ENCODE measurements at places on chromosomes 7 and 10. TPM values are rescaled to one million over a fixed set of nuclear protein-coding genes. Genes with fewer than 3 reads are reported as not detected.

GDF2 gene
- not detected for total RNA-seq

GRCh38 chr10:17683541-17683940 lies 39.6 kb downstream of the STAM start:
- no peak for DNase-seq

DNA sequence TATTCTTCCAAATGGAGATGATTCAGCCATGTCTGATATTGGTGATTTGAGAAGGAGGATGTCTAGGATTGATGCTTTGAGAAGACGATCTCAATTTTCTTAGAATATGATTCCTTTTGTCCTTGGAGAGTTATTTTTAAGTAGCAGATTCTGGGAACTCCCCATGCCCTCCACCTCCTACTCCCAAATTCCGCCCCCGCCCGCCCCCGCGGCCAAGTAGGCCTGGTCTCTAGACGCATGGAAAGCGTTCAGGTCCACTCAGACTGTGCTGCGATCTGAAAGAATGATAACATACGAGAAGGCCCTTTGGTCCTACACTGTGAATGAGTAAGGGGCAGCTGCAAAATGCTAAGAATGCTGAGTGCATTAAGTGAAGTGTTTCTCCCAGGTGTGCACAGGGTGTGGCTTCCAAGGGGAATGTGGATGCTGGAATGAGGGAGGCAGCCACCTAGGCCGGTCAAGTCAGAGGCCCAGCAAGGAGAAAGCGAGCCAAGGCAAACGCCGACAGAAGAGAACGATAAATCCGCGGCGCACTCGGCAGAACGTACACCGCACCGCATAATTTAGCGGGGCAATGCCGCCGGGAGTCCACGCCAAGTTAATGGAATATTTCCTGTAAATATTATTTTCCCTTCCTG lies 142.3 kb downstream of the PRPF18 start:
- no peak for DNase-seq

DNA sequence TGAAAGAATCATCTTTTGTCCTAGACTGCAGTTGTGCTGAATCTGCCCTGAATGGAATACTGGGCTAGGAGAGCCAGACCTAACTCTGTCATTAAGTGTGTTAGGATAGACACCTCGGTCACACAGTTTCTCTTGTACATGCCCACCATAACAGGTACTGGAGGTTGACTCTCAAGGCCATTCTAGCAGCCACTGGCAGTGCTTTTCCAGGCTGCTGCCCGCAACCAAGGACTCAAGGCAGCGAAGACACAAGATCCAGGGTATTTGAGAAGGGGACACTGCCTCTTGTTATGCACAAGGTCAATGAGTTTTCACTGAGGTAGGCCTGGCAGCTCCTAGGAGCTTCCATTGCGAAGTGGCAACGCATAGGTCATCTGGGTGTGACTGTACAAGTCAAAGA lies 70.6 kb upstream of the ZNF746 start:
- no peak for DNase-seq

All from endothelial cell (in vitro differentiated cells).